ENCODE measurements at places on chromosomes 6 and 20.

DNA sequence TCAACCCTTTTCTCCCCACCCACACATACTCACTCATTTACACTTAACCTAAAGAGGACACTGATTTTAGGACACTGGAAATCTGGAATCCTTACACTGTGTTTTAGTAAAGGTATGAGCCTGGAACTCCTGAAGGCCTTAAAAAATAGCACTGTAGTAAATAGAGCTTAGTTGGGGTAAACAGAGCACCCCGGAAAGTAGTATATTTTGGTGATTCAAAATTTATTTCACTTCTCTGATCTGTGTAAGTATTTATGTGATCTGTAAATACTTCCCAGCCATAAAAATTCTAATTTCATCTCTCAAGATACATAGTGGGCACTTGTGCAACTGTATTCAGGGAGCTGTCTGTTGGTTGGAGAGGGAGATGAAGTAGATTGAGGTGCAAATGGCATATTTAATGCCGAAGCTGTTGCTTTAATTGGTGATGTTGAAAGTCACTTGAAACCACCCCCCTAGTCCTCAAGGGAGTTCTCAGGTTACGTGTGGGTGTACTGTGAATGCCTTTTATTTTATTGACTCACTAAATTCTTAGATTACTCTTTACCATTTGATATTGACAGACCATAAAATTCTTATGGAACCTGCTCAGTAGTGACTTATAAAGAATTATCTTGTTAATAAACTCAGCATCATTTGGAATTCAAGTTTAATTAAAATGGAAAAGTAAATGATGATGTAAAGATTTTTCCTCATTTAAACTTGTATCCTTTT lies 154.9 kb downstream of the SOX4 start:
- DNase-seq, result no peak

GRCh38 chr6:53975941-53976615 lies 135.2 kb upstream of the MLIP start:
- no peak for DNase-seq

DNA sequence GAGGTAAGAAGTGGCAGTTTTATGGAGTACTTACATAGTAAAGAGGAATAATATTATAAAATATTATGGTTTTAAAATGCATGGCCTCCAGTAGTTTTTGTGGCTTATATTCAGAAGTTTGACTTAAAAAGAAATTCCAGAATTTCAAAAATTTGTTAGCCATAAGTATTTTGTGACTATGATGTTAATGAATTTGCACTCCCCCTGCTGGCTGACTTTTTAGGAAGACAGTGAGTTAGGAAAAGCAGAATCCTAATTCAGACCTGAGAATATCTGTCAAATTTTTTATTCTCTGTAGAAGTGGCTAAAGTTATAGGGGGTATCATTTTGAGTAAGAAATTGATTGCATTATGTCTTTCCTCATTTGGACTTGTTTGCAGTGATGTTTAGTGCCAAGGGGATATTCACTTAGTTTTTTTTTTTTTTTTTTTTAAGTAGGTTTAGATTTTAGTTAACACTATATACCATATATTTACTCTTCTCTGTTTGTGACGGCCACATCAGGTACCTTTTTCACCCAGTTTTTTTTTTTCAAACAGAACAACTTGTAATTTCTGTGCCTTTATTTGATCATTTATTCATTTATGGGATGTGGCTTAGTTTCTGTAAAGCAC lies 40.8 kb downstream of the ZFAND3 start:
- peak; percentile 4 for DNase-seq

- DNase-seq, result no peak
These were observed 26.3 kb upstream of the FAM50B start for GRCh38 chr6:3822747-3823445.

DNA sequence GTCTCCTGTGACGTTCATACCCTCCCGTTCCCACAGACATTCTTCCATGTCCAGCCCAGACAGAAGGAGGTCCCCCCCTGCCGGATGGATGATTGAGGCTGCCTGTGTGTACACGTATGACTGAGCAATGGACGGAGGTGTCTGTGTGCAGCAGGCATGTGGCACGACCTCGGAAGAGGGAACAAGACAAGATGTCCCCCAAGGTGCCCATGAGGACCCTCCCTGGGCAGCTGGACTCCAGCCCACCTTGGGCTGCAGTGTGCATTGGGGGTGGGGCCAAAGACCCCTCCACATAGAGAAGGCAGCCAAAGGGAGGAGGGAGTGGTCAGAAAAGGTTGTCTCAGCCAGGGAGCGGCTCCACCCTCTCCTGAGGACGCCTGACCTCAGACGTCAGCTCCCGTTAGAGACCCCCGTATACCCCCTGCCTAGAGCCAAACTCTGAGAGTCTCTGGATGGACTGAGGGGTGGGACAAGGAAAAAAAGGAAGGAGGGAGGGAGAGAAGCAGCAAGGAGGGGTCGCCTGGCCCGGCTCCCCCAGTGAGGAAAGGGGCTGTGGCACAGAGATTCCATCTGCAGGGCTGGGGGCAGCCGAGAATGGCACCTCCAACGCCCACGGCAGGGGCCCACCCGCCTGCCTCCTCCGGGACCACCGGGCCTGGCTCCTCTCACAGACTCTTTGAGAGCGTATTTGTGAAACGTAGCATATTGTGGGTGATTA lies 92.9 kb upstream of the BHLHE23 start:
- no peak for DNase-seq

DNA sequence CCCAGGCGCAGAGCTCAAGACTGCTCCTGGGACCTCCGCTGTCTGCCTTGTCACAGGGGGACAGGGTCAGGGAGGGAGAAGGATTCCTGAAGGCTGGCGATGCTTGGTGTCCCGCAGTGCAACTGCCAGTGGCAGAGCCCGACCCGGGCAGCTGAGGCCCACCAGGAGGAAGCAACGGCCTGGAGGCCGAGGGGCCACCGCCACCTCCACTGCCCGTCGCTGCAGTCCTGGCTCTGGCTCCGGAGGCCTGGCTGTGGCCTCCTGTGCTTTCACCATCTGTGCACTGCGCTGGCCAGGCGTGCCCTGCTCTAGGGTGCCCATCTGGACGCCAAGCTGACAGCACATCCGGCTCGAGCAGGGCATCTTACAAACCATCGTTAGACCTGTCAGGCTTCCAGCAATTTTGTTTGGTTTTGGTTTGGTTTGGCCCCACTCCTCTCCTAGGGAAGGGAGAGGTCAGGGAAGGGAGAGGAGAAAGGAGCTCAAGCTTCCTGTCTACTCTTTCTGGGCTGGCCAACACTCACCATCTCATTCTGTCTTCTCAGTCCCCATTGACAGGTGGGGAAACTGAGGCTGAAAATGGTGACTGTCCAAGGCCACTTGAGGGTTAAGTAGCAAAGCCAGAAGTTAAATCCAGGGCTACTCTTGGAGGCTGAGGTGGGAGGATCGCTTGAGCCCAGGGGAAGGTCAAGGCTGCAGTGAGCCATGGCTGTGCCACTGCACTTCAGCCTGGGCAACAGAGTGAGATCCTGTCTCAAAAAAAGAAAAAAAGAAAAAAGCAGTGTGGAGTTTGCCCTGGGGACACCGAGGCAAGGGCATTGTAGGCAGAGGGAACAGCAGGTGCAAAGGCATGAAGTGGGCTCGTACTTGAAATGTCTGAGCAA lies 37.7 kb upstream of the NOL4L start:
- no peak for DNase-seq

DNA sequence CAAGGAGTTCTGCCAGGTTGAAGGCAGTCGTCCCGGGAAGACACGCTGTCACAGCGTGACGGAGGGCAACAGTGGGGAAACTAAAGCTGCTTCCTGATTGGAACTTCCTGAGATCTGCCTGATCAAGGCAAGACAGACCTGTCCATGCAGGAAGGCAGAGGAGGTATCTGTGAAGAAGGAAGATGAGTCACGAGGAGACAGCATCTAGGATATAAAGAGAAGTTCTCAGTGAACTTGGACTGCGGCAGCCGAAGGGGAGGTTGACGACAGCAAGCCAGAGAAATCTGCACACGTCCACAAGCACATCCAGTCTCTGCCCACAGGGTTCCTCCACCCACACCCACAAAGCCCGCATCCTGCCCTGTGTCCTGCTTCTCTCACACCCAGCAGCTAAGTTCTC lies 38.6 kb downstream of the PREP start:
- DNase-seq, result no peak
